CD8-positive, alpha-beta T cell (primary cell): ENCODE measurements at places on chromosomes 11 and 22.

- no peak for DNase-seq
Measured at GRCh38 chr11:75814363-75814676, 690 bp upstream of the UVRAG start.

GRCh38 chr11:79088967-79089366 is 351.9 kb downstream of the TENM4 start:
- DNase-seq, result no peak

DNA sequence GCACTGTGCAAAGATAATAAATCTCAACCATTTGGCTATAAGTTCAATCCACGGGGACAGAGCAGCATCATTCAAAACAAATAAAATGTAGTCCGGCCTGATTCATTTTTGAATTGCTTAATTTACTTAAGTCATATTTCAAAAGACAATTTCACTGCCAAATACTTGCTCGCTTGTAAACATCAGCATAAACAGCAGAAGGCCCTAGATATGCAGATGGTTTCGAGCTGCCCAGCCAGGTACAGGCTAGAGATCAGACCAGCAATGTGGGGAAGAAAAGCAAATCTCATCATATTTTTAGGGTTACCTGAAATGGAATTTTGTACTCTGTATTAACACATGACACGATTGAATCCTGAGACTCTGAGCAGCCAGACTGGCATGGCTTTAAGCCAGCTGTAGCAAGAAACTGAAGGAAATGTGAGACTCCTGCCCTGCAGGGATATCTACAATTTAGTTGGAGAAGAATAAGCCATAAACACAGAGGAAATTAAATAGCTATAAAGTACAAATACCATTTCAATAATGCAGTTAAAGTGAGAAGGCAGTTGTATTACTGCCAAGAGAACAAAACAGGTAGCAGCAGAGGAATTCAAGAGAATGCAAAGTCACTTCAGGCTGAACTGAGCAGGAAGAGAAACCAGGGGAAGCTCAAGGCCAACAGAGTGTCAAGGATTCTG is 440.3 kb downstream of the ETS1 start:
- DNase-seq, result no peak

GRCh38 chr11:441418-442274 is at the start of gene ANO9:
TSS of gene ANO9 (minus strand) at chr11:442011. CDS start at chr11:441926, 85 bp downstream.
- peak; percentile 57 for DNase-seq

GRCh38 chr11:103842191-103842590 is 194.2 kb upstream of the DDI1 start:
- DNase-seq, result no peak

DNA sequence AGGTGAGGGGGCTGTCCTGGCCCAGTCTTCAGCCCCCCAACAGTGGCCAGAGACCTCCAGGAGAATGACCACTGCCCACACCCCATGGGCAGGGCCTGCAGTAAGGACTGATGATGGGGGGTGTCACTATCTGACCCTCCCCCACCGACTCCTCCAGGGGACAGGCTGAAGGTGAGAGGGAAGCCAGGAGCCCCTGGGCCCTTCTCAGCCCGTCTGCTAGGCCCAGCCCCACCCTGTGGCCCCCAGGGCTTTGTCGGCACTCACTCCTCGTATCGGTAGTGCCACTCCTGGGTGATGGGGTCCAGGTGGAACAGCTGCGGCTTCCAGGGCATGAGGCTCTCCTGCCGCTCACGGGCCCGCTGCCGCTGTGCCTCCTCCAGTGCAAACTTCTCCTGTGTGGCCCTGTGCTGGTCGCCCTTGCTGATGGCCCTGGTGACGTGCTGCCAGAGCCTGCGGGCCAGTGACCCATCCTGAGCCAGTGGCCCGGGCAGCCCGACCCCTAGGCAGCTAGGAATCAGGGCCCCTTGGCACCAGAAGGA is 35.4 kb upstream of the CARS1 start:
- no peak for DNase-seq

DNA sequence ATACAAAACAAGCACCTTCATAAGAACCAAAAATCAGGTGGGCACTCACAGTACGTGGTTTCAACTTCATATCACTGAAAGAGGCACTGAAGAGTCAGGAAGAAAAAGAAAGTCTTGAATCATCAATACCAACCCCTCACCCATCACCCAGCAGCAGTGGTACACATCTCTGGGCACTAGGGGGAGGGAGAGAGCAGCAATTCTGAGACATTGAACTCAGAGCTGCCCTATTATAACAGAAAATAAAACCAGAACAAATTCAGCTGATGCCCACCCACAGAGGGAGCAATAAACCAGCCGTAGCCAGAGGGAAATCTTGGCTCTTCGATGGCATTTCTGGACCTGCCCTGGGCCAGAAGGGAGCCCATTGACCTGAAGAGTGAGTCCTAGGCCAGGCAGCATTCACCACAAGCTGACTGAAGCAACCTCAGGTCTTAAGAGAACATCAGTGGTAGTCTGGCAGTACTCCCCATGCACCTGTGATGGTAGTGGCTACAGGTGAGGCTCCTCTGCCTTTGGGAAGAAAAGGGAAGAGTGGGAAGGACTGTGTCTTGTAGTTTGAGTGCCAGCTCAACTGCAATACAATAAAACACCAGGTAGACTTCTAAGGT is 42.2 kb upstream of the FAM181B start:
- no peak for DNase-seq

- no peak for DNase-seq
Measured at GRCh38 chr22:46042786-46043185, 65.8 kb upstream of the WNT7B start.

- no peak for DNase-seq
Measured at GRCh38 chr22:47192651-47193437, 430.4 kb downstream of the TBC1D22A start.

DNA sequence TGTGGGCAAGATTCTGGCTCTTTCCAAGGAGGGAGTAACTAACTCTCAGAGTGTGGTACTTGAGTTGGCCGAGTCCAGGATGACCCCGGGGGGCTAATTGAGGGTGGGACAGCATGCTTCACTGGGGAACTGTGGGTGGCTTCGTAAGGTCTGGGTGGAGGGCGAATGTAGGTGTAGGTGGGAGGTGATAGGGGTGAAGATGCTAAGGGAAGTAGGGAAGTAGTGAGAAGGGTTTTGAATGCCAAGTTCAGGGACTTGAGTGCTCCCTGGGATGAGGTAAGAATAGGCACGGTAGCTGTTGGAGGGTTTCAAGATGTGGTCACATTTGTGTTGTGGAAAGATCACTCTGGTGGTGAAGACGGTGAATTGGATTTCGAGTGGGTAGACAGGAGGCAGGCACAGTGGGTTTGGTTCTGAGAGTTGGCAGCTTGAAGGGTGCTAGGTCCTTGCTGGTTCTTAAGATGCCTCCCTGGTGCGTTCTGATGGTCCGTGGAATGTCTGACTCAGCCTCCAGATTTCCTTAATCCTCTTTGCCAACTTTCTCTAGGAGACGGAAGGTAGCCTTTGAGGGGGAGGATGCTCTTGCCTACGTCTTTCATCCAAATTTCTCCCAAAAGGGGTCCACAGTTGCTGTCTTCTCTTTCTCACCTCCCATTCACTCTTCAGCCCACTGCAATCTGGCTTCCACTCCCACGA is 2.5 kb upstream of the DNAL4 start:
- DNase-seq, result no peak

GRCh38 chr11:12114193-12115033 is 4.0 kb downstream of the MICAL2 start:
- no peak for DNase-seq

DNA sequence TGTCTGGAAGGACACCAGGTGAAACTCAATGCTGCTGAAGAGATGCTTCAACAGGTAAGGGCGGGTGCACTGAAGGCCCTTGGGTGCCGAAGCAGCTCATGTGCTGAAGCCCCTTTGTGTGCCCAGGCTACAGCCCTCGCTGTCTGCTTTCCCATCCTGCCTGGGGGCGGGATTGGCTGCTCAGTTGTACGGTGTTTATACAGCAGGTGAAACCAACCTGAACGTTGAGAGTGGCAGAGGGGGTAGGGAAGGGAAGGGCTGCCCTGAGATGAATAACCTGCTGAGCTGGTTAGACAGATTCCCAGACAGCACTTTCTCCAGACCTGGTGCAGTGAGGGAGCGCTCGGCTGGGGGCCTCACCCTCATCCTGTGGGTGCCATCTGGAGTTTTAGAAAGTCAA is 75.7 kb downstream of the CYB5R2 start:
- DNase-seq, result no peak

- no peak for DNase-seq
Measured at GRCh38 chr11:8809241-8809938, 101.6 kb upstream of the AKIP1 start.

GRCh38 chr11:28038775-28039174 is 69.2 kb downstream of the KIF18A start:
- DNase-seq, result no peak

GRCh38 chr11:122305426-122306320 is 189.7 kb upstream of the BLID start:
- DNase-seq, result no peak

DNA sequence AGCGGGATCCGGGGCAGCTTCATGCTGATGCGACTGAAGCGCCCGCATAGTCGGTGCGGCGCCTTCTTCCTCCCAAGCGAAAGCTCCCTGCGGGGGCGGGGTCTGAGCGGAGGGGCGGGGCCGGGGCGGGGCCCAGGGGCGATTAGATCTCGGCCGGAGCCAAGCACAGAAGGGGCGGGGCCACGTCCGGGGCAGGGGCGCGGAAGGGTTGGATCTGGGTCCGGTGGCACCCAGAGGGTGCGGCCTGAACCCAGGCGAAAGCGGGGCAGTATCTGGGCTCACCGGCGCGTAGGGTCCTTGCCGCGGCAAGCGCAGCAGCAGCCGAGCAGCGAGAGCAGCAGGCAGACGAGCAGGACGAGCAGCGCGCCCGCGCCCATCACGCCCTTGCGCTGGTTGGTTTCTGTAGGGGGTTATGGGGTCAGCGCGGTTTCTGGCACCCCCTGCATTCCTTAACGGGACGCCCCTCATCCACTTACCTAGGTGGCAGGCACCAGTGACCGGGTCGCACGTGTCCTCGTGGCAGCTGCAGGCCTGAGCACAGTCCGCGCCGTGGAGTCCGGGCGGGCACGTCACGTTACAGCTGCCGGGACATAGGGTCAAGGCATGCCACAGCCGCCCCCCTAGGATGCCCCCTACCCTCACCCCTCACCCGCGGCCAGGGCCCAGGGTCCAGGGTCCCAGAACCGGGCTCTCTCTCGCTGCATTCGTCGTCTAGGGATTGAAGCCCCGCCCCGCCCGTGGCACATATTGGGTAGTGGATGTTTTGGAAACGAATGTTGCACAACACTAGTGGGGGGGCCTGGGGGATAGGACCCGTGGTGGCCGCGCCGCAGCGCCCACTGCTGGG is 8.1 kb downstream of the SCARF2 start:
- DNase-seq, result peak; percentile 82

GRCh38 chr11:2716376-2717095 is 16.7 kb upstream of the KCNQ1OT1 start:
- DNase-seq, result no peak

GRCh38 chr11:3947061-3947460 is 91.6 kb downstream of the STIM1 start:
- DNase-seq, result peak; percentile 47

- peak; percentile 76 for DNase-seq
Measured at GRCh38 chr22:30426388-30427353, 1.1 kb downstream of the MTFP1 start.

DNA sequence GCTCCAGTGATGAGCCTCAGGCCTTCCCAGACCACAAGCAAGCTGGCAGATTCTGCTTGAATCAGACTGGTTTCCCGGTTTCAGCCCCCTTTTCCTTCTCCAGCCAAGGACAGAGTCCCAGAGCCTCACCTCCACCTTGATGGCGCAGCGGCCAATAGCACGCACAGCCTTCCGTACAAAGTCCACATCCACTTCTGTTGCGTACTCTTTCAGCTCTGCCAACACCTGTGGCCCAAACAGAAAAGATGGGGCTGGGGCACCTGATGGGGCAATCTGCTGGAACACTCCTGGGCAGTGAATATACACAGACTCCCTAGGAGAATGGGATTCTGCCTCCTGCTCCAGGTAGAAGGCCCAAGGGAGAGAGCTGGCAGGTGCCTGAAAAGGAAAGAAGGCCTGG is 35.5 kb upstream of the RASL10A start:
- no peak for DNase-seq
